Stomach (tissue), 19 donors: ENCODE measurements at places on chromosomes 12 and 14. TPM values are rescaled to one million over a fixed set of nuclear protein-coding genes. Genes with fewer than 3 reads are reported as not detected.

DNA sequence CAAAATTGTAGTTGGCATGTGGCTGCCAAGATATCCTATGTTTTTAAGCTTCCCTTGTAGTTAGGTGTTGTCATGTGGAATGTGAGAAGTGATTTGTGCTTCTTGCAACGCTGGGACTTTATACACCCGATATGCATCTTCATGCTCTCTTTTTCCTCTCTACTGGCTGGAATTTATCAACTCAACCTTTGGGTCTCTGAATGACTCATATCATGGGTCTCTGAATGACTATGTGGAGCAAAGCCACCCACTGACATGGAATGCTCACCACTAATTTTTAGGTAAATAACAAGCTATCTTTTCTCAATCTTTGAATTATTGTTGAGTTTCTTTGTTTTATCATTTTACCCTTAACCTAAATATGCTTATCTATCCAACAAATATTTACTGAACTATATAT is 144.6 kb downstream of the ATP23 start:
- no peak overlapping the region for H3K4me3 ChIP-seq
- no peak for DNase-seq
- no peaks in the 10 kb centered on the region for H3K36me3 ChIP-seq

DNA sequence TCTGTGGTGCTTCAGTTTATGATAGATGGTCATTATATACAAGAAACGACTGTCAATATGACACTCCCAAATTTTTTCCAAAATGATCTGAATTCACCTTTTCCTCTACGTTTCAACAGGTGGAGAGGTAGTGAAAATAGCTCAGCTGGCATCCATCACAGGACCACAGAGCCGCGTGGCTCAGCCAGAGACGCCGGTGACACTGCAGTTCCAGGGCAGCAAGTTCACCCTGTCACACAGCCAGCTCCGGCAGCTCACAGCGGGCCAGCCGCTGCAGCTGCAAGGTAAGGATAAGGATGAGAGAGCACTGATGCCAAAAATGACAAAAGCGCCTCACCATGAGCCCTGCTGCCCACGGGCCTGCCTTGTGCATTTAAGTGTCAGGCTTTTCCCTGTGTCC is 73.9 kb downstream of the EP400 start:
- no peak overlapping the region for H3K27ac ChIP-seq
- no peaks in the 10 kb centered on the region for H3K4me1 ChIP-seq
- H3K27me3 ChIP-seq = no peaks in the 10 kb centered on the region
- H3K4me3 ChIP-seq = no peak overlapping the region
- H3K36me3 ChIP-seq = peaks cover 100% of the 10 kb centered on the region

DNA sequence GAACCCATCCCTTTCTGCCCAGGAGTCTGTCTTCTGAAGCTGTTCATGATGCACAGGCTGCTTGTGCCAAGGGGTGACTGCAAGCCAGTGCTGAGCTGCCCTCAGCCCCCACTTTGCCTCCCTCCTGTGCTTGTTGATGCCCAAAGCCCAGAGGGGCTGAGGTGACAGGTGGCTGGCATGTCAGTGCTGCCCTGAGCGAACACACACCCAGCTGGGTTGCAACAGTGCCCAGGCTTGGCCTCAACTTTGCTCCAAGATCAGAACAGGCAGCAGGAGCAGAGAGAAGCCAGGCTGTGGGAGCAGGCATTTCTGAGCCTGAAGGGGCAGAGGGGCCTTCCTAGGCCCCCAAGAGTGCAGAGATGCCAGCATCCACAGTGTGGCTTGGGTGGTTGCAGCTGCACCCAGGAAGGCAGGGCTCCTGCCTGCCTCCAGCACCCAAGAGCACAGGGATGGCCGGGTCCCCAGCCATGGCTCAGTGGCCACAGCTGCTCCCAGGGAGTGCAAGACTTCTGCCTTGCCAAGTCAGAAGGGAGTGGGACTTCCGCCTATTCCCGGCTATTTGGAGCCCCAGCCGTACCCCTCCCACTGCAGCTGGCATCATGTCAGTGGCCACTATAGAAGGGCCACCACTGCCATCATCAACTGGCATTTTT is 83.1 kb downstream of the SLC16A7 start:
- no peak for DNase-seq
- H3K27ac ChIP-seq = no peak overlapping the region
- no peaks in the 10 kb centered on the region for H3K4me1 ChIP-seq
- no peaks in the 10 kb centered on the region for H3K27me3 ChIP-seq

The ANAPC5 gene
- total RNA-seq = 118 TPM

The ANHX gene
- total RNA-seq = not detected

The MYH7 gene
- total RNA-seq = 0.73 TPM

The NKX2-1 gene
- not detected for total RNA-seq

DNA sequence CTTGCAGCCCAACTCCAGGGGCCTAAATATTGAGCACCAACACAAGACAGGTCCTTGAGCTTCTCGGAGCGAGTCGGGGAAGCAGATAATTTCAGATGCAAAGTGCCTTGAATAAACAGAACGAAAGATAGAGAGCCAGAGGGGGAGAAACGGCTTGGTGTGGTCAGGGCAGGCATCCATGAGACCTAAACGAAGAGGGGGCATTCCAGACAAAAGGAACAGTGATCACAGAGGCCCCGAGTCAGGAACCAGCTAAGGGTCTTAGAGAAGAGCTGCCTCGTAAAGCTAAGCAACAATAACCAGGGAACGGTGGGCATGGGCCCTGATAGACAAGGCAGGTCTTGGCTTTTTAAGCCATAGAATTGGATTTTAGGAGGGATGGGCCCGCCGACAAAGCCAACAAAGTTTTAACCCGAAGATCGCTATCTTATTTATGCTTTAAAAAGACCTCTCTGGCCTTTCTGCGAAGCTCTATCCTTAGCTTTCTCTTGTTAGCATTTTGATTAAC is 421 bp upstream of the ACADS start:
- DNase-seq = no peak
- H3K27me3 ChIP-seq = no peaks in the 10 kb centered on the region
- peak overlapping the region; percentile 75 for H3K4me3 ChIP-seq
- H3K36me3 ChIP-seq = peaks cover 69% of the 10 kb centered on the region

The KRT8 gene
- 71.2 TPM for total RNA-seq

- H3K4me3 ChIP-seq = no peak overlapping the region
- DNase-seq = no peak
- H3K27me3 ChIP-seq = no peaks in the 10 kb centered on the region
- H3K4me1 ChIP-seq = peaks cover 8% of the 10 kb centered on the region
- no peaks in the 10 kb centered on the region for H3K36me3 ChIP-seq
- H3K27ac ChIP-seq = no peak overlapping the region
Measured at GRCh38 chr12:101570047-101570446, 24.7 kb upstream of the MYBPC1 start.

DNA sequence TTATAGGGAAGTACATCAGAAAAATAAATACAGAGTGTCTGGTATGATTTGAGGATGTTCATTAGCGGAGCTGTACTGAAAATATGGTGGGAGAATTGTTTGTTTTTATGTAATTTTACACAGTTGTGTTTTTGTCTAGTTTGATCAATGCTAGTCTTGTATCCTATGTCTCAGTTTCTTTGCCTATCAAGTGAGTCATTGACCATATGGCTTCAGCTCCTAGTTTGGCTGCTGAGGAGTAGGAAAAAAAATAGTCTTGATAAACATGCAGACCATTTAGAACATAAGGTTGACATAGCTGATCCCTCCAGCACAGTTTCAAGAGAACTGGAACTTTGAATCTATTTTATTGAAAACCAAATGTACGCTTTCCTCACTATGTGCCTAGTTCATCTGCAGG is 1292.1 kb upstream of the FLRT2 start:
- no peak overlapping the region for H3K4me3 ChIP-seq
- DNase-seq = no peak
- no peaks in the 10 kb centered on the region for H3K36me3 ChIP-seq

- no peaks in the 10 kb centered on the region for H3K36me3 ChIP-seq
- peak overlapping the region; percentile 34 for H3K4me3 ChIP-seq
- no peak for DNase-seq
- no peak overlapping the region for H3K27ac ChIP-seq
Measured at GRCh38 chr12:113464852-113465719, 6.6 kb downstream of the LHX5 start.

DNA sequence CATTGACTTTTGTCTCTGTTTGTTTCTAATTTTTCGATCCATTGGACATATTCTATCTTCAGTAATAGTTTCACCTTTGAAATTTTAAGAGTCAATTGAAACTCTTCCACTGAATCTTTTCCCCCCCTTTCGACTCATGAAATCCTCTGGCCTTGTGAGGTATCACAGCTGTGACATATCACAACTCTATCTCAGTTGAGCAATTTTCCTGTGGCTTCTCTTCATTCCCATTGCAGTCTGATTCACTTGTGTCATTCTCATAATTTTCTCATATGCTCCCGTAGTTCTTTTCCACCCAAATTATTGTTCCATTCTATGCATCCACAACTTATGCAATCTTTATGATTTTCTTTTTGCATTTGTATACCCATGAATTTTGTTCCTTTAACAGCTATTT is 261.6 kb downstream of the DACT1 start:
- no peaks in the 10 kb centered on the region for H3K36me3 ChIP-seq
- no peaks in the 10 kb centered on the region for H3K27me3 ChIP-seq
- DNase-seq = no peak
- H3K4me1 ChIP-seq = no peaks in the 10 kb centered on the region
- H3K27ac ChIP-seq = no peak overlapping the region
- H3K4me3 ChIP-seq = no peak overlapping the region

DNA sequence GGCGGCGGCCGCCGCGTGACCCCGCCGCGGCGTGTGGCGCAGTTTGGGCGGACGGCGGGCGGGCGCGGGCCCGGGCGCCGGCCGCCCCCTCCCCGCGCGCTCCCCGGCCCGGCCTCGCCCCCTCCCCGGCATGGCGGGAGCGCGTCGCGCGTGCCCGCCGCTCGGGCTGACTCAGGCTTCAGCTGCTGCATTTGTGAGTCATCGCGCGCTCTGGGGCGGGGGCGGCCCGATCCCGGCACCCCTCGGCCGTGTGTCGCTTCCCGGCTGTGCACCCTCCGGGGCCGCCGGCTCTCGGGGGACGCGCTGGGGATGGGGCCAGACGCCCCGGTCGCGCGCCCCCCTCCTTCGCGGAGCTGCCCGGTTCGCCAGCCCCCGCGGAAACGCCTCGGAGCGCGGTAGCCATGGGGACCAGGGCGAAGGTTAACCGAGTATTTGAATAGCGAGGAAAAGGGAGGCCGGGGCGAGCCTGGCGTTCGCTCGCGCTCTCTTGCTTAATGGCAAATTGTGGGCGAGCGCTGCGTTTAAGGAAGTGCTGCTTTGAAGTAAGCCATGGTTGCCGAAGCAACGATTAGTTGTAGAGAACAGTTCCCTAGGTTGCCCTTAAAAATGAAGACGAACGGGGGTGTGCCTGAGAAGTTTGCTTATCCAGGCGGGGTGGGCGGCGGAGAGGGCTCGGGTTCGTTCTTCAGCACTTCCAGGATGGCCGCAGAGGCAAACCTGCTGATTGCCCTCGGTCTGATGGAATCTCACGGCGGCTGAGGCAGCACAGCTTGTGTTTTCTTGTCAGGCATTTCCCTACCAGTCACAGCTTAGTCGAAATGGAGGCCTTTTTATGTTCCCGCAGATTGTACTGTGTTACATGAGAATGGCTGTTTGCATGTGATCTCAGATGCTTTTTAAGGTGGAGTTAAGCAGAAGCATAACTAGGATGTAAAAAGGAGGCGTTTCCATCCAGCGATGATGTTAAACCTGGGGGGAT is 896 bp downstream of the EIF5 start:
- no peaks in the 10 kb centered on the region for H3K27me3 ChIP-seq
- peak overlapping the region; percentile 86 for H3K4me3 ChIP-seq
- H3K27ac ChIP-seq = peak overlapping the region; percentile 99
- H3K36me3 ChIP-seq = peaks cover 46% of the 10 kb centered on the region
- DNase-seq = peak; percentile 76

DNA sequence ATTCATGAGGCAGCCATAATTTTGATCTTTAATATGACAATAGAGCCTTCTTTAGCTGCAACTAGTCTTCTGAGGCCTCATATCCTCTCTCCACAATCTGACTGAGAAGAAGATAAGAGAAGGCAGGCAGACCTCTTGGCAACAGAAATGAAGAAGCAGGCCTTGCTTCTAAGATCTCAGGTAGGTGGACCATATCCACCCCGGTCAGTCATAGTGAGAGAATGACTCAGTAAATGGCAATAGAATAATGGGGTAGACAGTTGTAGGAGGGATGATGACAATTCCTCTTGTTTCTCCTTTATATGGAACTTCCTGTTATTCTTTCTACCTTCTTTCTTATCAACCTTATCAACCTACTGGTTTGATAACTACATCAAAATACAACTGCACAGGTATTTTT is 246.7 kb upstream of the G2E3 start:
- no peak for DNase-seq
- H3K36me3 ChIP-seq = no peaks in the 10 kb centered on the region
- H3K27me3 ChIP-seq = no peaks in the 10 kb centered on the region
- H3K4me1 ChIP-seq = no peaks in the 10 kb centered on the region
- H3K4me3 ChIP-seq = no peak overlapping the region

DNA sequence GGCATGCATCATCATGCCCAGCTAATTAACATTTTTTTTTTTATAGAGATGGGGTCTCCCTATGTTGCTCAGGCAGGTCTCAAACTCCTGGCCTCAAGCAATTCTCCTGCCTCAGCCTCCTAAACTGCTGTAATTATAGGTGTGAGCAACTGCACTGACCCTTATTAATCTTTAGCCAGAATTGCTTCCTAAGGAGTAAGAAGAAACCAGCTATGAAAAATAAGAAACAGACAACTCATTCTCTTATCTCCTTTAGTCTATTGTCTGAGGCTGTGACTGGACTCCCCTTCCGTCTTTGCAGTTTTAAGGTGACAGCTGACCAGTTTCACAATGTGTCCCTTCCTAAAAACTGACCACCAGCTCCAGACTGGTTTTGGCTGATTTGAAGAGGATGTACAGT is 52.4 kb downstream of the EMP1 start:
- H3K4me3 ChIP-seq = no peak overlapping the region
- DNase-seq = no peak
- no peaks in the 10 kb centered on the region for H3K27me3 ChIP-seq
- no peaks in the 10 kb centered on the region for H3K36me3 ChIP-seq

The FBLN5 gene
- total RNA-seq = 44.9 TPM

GRCh38 chr14:90674043-90674670 is 142.1 kb downstream of the TTC7B start:
- peaks cover 48% of the 10 kb centered on the region for H3K36me3 ChIP-seq
- DNase-seq = no peak
- H3K4me3 ChIP-seq = no peak overlapping the region
- no peak overlapping the region for H3K27ac ChIP-seq
- no peaks in the 10 kb centered on the region for H3K4me1 ChIP-seq

The CEP290 gene
- total RNA-seq = 27.0 TPM

The CACNA1C gene
- 29.2 TPM for total RNA-seq

- no peaks in the 10 kb centered on the region for H3K36me3 ChIP-seq
- H3K27ac ChIP-seq = no peak overlapping the region
- no peak for DNase-seq
- no peak overlapping the region for H3K4me3 ChIP-seq
Measured at GRCh38 chr12:125267114-125267513, 201.9 kb downstream of the AACS start.

DNA sequence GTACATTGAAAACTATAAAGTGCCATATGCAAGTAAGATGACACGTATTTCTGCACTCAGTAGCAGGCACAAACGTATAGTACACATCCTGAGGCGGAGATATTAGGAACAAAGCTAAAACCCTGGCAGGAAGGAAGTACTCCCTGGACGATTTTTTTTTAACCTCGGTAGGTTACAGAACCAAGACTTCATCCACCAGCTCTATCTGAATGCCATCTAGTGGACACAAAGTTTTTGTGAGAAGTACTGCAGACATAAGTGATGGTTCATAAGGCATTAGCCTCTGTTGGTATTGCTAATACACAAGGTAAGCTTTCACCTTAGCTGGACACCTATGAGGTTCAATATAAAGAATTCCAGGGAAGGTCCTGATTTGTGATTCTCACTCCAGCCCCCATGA is 83.0 kb upstream of the CCDC196 start:
- no peak overlapping the region for H3K27ac ChIP-seq
- no peaks in the 10 kb centered on the region for H3K27me3 ChIP-seq
- DNase-seq = no peak
- no peak overlapping the region for H3K4me3 ChIP-seq

The ASPG gene
- not detected for total RNA-seq

The POLR3B gene
- 8.8 TPM for total RNA-seq
